ENCODE measurements at places on chromosomes 13 and 19.
A peak's percentile ranks its signal among the peaks of the same experiment; 100 is the strongest.

- no peak for DNase-seq
Observed at GRCh38 chr19:34503531-34504272, 22.1 kb downstream of the WTIP start.

DNA sequence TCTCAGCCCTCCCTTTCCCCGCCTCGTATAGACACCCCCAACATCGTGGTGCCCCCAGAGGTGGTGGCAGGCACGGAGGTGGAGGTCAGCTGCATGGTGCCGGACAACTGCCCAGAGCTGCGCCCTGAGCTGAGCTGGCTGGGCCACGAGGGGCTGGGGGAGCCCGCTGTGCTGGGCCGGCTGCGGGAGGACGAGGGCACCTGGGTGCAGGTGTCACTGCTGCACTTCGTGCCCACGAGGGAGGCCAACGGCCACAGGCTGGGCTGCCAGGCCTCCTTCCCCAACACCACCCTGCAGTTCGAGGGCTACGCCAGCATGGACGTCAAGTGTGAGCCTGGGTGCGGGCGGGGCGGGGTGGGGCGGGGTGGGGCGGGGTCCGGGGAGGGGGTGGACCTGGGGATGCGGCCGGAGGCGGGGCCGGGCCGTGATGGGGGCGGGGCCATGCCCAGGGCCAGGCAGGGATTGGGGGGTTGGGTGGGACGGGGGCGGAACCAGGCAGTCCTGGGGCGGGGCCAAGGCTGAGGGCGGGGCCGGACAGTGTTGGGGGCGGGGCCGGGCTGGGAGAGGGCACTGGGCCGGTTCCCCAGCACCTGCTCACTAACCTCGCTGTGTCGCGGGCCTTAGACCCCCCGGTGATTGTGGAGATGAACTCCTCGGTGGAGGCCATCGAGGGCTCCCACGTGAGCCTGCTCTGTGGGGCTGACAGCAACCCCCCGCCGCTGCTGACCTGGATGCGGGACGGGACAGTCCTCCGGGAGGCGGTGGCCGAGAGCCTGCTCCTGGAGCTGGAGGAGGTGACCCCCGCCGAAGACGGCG, 7.8 kb downstream of the MAG start:
- DNase-seq, result peak; percentile 79

DNA sequence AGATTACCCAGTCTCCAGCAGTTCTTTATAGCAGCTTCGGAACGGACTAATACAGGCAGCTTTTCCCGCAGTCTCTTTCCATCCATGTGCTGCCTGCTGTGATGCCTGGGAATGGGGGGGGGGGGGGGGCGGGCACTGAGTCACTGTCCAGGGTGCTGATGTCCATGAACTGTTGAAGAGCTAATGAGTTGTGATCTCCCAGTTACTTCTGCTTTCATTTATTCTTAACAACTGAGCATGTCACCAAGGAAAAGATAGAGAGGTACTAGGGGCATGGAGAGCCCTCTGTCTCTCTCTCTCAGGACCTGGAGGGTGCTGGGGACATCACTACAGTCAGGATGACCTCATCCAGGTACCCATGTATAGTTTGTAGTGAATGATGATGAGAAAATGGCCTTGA, 20.3 kb upstream of the CEACAM1 start:
- DNase-seq, result no peak

GRCh38 chr19:47232422-47233211, 1.6 kb upstream of the BBC3 start:
- no peak for DNase-seq

DNA sequence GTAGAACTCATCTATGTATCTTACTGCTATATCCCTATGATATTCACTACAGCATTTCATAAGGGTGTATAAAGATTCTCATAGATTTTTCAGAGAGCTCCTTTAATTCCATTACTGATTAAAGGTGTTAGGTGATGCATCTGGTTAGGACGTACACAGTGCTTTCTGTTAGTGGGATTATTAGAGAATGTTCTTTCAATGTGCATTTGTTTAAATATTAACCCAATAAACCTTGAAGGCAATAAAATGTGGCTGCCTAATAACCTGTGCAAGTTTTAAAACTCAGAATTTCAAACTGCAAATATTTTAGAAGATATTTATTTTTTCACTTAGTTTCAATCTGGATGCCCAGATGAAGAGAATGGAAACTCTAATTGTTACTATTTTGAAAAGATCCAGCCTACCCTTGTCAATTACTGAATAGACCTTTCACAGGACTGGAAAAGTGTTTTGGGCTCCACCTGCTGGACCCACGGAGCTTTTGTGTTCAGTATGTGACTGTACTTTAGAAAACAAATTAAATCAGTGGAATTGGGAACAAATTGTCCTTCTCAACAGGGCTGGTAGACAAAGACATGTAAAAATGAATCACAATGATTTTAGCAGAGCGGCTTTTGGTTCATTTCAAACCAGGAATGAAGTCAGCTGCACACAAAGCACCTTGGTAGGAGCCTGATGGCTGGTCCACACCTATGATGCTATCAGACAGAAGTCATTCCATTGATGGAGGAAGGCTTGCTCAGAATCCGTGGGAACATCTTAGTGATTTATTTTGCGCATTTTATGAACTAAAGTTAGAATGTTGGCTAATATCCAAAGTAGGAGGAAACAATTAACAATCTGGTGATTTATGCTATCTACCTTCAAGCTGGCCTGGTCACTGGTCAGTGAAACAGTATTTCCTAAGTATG, 89.4 kb upstream of the RAP2A start:
- DNase-seq, result peak; percentile 76

GRCh38 chr19:13215572-13216380, 65.6 kb downstream of the IER2 start:
- no peak for DNase-seq

Data from globus pallidus (tissue), 1 donor.